ENCODE measurements at places on chromosomes 7 and 10.

DNA sequence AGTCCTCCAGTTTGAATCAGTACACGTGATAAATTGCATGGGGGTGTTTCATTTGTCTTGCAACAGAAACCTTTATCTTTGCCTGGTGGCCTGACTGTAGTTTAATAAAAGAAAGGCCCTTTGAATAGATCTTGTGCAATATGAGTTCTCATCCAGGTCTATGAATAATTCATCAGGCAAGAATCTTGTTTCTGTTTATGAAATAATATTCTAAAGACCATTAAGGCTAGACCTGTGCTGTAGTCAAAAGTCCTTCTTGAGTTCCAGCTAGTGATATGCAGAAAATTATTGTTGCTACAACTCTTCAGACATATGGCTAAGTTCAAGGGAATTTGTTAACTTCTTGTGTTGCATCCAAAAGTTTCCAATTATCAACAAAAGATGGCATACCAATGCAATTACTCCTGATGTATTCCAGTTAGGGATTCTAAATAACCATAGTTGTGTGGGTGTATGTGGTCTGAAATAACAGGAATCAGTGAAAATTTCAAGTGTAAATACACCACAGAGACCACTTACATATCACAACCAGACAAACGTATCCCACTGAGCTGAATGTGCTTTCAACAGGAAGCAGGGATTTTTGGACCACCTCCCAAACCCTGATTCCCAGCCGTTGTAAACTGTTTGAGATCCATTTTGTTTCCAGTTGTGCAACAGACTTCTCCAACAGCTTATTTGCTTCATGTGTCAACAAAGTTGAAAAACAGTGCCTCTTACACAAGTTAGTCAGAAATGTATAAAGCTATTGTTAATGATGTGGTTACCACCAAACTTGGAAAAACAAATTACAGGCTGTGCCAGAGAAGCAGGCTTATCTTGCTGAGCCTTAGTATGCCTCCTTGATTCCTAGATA is 54.7 kb upstream of the BICC1 start:
- DNase-seq = no peak

GRCh38 chr10:14330388-14331061 is at the start of gene FRMD4A:
TSS of gene FRMD4A (minus strand) at chr10:14330924.
- DNase-seq = no peak

DNA sequence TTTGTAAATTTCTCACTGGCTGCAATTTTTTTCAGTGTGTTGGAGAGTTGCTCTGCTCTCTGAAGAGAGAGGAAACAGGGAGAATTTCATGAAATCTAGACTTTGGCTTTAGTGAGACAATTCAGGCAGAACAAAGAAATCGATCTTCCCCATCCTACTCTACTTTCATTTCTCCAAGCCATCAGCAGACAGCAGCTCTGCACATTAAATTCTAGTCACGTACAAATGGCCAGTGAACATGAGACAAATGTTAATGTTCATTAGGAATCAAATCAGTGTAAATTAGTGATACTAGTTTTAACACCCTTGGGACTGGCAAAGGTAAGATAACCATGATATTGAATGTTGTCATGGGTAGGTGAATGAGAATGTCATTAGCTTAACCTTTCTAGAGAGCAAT is 140.8 kb downstream of the ANLN start:
- DNase-seq = no peak

GRCh38 chr7:47314728-47315607 is 266.9 kb downstream of the TNS3 start:
- DNase-seq = no peak

DNA sequence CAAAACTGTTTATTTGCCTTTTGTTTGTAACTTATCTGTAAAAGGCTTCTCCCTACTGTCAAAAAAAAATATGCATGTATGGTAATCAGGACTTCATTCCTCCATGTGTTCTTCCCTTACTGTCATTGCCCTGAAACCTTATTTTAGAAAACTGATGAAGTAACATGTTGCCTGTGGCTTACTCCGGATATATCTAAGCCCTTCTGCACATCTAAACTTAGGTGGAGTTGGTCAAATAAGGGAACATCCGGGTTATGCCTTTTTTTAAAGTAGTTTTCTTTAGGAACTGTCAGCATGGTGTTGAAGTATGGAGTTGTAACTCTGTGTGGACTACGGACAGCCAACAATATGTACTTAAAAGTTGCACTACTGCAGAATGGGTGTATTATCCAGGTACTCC is 6.2 kb downstream of the SAR1A start:
- DNase-seq = no peak

GRCh38 chr7:43689115-43689514 is 40.2 kb downstream of the COA1 start:
- DNase-seq = no peak

- no peak for DNase-seq
These were observed 110.6 kb upstream of the COL1A2 start for GRCh38 chr7:94284104-94284503.

DNA sequence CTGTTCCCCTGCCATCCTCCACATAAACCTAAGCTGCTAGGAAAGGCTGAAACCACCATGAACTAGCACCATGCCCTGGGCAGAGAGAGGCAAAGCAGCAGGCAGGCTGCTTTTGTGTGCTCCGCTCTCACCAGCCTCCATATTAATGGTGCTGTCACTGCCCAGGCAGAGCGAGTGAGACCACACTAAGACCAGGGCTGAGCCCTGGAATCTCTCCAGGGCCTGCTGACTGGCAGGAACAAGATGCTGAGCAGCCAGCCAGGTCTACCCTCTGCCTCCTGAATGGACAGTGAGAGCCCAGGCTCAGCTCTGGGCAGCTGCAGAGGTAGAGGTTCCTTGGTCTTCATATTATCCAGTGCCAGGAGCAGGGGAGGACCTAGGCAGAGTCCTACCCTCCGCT is 1.6 kb upstream of the CRHR2 start:
- no peak for DNase-seq

GRCh38 chr7:123425246-123425645 is 109.1 kb downstream of the IQUB start:
- DNase-seq = no peak

DNA sequence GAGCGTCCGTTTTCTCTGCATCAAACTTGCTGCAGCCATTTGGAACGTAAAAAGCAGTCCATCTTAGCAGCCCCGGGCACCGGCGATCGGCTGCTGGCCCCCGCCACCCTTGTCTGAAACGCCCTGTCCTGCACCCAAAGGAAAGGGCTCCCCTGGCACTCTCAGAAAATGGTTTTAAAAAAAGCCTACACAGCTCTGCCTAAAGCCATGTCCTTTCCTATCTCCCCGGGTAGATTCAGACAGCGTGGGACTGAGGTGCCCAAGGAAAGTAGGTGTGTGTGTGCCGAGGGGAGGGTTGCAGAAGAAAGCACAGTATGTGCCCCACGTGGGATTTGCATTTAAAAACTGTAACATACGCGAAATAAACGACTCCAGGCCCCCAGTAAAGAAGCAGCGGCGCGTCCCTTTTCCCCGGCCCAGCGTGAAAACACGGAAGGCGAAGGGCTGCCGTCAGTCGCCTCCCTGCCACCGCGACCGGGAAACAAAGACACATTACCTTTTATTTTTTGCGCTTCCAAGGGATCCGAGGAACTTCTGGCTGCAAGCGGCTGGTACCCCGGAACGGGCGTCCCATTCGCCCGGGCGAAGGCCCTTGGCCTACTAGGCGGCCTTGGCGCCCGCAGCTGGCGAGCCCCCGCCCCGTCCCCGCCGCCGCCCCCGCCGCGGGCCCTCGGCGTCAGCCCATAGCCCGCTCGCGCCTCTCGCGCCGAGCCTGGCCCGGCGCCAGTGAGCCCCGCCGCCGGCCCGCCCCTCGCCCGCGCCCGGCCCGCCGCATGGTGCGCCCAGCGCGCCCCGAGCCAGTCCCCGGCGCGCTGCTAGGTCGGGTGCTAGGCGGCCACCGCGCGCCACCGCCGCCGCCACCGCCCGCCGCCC is 304.6 kb downstream of the PRPF18 start:
- no peak for DNase-seq

- DNase-seq = no peak
These were observed 171.9 kb downstream of the NSUN6 start for GRCh38 chr10:18479502-18479901.

GRCh38 chr10:124595143-124595883 is 133.7 kb downstream of the LHPP start:
- DNase-seq = peak; percentile 32

GRCh38 chr7:104993217-104993862 is 20.7 kb upstream of the KMT2E start:
- DNase-seq = no peak

DNA sequence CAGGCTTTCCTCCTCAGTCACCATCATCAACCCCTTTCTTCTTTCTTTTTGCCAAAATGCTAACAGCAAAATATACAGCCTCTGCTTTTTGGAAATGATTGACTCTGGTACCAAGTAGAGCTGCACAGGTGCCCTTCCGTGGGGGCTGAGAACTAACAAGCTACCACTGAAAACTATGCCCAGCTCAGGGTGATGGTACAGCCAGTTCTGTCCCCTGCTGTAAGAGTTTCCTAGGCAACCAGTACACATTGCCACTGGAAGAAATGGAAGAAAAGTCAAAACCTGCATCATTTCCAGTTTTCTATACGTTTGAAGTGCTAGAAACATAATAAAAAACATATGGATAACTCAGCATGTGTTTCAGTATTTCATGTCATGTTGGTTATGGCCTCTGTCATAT is 297.5 kb downstream of the PRKG1 start:
- DNase-seq = no peak

- DNase-seq = no peak
These were observed 146.0 kb downstream of the CCDC201 start for GRCh38 chr7:45726883-45727282.

DNA sequence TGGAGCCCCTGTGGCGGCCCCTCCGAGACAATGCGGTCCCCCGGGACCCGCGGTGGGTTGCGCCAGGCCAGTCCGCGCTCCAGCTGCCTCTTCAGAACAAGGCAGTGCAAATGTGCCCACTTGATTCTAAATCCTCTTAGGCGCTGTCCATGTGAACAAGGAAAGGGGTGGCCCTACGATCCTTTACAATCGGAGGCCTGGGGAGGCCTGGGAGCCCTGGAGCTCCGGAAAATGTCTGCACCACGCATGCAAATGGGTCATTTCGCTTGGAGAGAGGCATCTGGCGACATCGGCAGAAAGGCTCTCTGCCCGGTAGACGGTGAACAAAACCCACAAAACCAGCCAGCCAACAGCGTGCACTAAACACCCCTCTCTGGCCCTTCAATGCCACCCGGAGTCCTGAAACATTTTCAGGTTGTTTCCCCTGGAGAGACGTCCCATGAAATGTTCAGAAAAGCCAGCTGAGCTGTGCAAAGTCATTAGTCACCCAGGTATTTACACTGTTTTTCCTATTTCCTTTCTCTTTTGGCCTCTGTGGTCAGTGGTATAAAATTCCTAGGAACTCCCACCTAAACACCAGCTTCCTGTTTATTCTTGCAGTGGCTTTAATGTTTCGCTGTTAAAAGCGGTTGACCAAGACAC is 102.8 kb upstream of the ZNF438 start:
- DNase-seq = no peak

- no peak for DNase-seq
These were observed 100.3 kb downstream of the MTPAP start for GRCh38 chr10:30248728-30249127.

DNA sequence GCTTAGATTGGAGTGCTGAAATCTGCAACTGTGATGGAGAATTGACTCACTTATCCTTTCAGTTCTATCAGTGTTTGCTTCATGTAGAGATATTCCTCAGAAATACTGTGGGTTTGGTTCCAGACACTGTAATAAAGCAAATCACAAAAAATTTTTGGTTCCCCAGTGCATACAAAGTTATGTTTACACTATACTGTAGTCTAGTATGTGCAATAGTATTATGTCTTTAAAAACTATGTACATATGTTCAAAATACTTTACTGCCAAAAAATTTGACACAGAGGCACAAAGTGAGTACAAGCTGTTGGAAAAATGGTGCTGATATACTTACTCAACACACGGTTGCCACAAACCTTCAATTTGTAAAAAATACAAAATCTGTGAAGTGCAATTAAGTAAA is 112.5 kb downstream of the EPC1 start:
- no peak for DNase-seq

- DNase-seq = peak; percentile 35
These were observed 372.4 kb downstream of the SUGCT start for GRCh38 chr7:40507166-40507565.

DNA sequence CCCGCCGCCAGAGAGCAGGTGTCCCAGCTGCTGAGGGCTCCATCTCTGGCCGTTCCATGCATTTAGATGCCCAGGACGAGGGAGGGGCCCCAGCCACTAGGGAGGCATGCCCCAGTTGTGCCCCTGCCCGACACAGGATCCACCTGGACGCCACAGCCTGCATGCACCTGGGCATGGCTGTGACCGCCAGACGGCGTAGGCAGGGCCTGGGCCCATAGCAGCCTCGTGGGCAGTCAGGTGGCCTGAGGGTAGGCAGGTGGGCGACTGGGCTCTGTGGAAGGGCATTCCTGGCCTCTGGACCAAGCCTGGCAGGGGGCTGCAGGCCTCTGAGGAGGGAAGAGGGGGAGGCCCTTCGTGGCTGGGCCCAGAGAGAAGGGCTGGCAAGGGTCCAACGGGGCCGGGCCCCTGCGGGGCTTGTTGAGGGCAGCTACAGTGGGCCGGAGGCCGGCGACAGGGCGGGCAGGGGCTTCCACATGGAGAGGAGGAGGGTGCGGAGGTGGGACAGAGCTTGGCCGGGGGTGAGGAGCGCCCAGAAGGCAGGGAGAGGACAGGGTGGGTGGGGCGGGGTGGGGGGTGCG is 76.0 kb upstream of the NKX6-2 start:
- no peak for DNase-seq

- no peak for DNase-seq
These were observed 138.7 kb upstream of the PRR15 start for GRCh38 chr7:29424984-29425309.

- no peak for DNase-seq
These were observed 53.0 kb upstream of the SEMA3A start for GRCh38 chr7:84247591-84247990.

- DNase-seq = no peak
These were observed 29.8 kb upstream of the PPP2R2D start for GRCh38 chr10:131870831-131871672.

DNA sequence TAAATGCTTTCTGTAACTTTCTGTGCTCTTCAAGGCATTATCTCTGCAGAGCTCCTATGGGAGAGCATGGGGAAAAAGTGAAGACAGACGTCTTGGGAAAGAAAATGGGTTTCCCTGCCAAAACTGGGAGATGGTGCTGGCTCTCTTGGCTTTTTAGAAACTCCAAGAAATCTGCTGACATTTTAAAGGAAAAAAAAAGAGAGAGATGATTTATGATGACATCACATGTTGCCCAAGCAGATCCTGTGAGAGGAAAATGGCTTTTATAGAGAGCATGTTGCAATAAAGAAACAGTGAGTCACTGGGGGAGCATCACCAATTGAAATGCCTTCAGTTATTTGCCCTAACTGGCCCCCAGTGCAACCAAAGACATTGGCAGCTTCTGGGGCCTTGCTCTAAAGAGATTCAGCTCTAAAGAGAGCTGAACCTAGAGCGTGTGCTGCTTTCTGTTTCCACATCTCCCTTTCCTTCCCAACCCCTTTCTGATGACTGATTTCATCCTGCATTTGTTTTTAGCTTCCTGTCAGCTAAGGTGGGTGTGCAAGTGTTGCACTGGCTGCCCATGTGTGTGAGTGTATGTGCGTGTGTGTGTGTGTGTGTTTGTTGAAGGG is 37.7 kb downstream of the LRMDA start:
- no peak for DNase-seq

- DNase-seq = no peak
These were observed 418.9 kb downstream of the MDFIC start for GRCh38 chr7:115340828-115341227.

GRCh38 chr7:18461785-18462467 is 33.6 kb upstream of the HDAC9 start:
- no peak for DNase-seq

GRCh38 chr7:142500366-142500765 is 242.5 kb upstream of the PRSS58 start:
- DNase-seq = peak; percentile 67

- no peak for DNase-seq
These were observed 61.0 kb upstream of the AOAH start for GRCh38 chr7:36784991-36785940.
